ENCODE measurements at places on chromosomes 7 and 10. TPM values are rescaled to one million over a fixed set of nuclear protein-coding genes. Genes with fewer than 3 reads are reported as not detected.

Gene PIP
- total RNA-seq = not detected

DNA sequence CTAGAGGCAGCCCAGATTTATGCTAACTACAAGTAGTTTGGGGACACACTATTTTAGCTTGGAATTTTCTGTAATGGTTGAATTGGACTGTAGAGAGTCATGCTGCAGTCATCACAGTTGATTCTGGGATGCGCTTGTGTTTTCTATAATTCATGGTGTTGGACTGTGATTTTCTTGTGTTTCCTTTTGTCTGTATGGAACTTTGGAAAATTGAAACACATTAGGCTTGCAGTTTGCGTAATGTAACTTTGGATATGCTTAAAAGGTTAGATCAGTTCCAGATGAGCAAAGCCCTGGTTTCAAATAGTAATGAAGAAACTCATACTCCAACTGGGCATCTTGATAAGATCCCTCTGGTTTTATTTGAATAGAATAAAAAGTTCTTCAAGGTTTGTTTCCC, 502.2 kb downstream of the ARL4A start:
- no peaks in the 10 kb centered on the region for H3K36me3 ChIP-seq
- H3K4me1 ChIP-seq = peaks cover 3% of the 10 kb centered on the region
- H3K4me3 ChIP-seq = no peak overlapping the region
- no peak for DNase-seq
- no peak overlapping the region for H3K27ac ChIP-seq

DNA sequence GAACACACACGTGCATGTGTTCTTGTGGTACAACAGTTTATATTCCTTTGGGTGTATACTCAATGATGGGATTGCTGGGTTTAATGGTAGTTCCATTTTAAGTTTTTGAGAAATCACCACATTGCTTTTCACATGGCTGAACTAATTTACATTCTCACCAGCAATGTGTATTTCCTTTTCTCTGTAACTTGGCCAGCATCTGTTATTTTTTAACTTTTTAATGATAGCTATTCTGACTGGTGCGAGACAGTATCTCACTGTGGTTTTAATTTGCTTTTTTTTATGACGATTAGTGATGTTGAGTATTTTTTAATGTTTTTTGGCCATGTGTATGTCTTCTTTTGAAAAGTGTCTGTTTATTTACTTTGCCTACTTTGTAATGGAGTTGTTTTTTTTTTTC, 256.6 kb downstream of the ZWINT start:
- no peaks in the 10 kb centered on the region for H3K27me3 ChIP-seq
- H3K4me3 ChIP-seq = no peak overlapping the region
- H3K4me1 ChIP-seq = no peaks in the 10 kb centered on the region
- H3K36me3 ChIP-seq = no peaks in the 10 kb centered on the region
- no peak overlapping the region for H3K27ac ChIP-seq

Gene CAV2
- total RNA-seq = 49.2 TPM

DNA sequence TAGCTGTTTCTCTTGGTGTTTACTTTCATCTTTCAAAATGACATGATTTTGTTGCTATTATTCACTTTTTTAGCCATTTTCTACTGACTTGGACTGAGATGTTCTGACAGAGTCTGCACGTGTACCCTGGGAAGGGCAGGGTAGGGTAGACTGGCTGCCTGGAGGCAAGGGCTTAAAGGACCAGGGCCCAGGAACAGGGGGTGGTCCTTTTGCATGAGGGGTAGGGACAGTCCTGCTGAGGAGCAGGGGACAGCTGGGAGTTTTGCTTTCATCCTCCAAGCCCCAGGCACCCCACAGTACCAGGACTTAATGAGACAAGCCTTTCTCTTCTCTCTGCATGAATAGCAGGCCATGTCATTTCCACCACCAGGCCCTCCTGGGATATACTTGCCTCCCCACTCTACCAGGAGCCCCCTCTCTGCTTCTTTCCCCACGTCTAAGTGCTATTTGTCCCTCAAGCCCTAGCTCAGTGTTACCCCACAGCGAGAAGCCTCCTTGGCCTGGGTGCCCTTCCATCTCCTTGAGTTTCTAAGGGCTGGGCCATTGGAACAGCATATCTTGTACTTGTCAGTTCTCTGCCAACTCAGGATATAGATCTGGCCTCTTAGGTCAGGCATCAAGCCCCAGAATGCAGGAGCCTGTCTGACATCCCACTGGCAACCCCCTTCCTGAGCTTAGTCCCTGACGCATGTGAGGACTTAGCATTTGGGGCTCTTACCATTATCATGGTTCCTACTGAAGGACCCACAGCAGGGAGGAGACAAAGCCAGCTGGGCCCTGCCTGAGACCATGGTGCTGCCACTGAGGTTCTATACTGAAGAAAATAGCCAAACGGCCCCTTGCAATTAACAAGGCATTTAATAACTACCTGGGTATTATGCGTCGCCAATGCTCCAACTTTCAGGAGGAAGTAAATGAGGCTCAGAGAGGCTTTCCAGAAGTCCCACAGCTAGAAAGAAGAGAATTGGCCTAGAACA, 78.4 kb upstream of the UNC5B start:
- no peaks in the 10 kb centered on the region for H3K27me3 ChIP-seq
- H3K4me1 ChIP-seq = no peaks in the 10 kb centered on the region
- no peak for DNase-seq
- H3K4me3 ChIP-seq = no peak overlapping the region
- H3K27ac ChIP-seq = no peak overlapping the region

Gene SMKR1
- total RNA-seq = 0.88 TPM

Gene EGR2
- total RNA-seq = 11.5 TPM

Gene DPYSL4
- total RNA-seq = 2.8 TPM

- DNase-seq = no peak
- no peaks in the 10 kb centered on the region for H3K4me1 ChIP-seq
- no peak overlapping the region for H3K27ac ChIP-seq
- no peak overlapping the region for H3K4me3 ChIP-seq
- peaks cover 4% of the 10 kb centered on the region for H3K27me3 ChIP-seq
Measured at GRCh38 chr10:123564631-123565030, 101.5 kb upstream of the GPR26 start.

- no peaks in the 10 kb centered on the region for H3K4me1 ChIP-seq
- H3K27me3 ChIP-seq = no peaks in the 10 kb centered on the region
- DNase-seq = no peak
- no peak overlapping the region for H3K4me3 ChIP-seq
Measured at GRCh38 chr7:142863891-142864685, 9.2 kb downstream of the EPHB6 start.

GRCh38 chr10:60808036-60808435, 29.8 kb downstream of the CDK1 start:
- peak overlapping the region; percentile 63 for H3K27ac ChIP-seq
- H3K36me3 ChIP-seq = no peaks in the 10 kb centered on the region
- H3K4me1 ChIP-seq = peaks cover 14% of the 10 kb centered on the region
- peak; percentile 15 for DNase-seq

DNA sequence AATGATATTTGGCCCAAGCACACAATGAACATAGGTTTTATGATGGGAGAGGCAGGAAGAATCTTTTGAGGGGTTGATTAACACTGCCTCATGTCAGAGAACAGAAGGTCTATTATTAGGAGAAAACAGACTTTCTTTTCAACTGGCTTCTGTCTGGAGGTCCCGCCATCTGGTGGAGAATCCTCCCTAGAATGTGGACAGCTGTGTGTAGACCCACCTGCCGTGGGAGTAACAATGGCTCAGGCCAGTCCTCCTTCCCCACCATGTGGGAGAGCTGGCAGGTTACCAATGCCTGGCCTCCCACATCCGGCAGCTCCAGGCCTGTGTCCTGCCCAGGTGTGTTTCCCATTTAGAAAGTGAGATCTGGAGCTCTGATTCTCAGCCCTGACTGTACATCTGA, 70.4 kb upstream of the AOAH start:
- no peak overlapping the region for H3K4me3 ChIP-seq
- H3K36me3 ChIP-seq = no peaks in the 10 kb centered on the region
- H3K27ac ChIP-seq = peak overlapping the region; percentile 59

Gene GRB10
- total RNA-seq = 51.0 TPM

Gene RNF32
- total RNA-seq = 1.4 TPM

GRCh38 chr7:32502728-32503127, 7.4 kb downstream of the AVL9 start:
- no peaks in the 10 kb centered on the region for H3K27me3 ChIP-seq
- no peak overlapping the region for H3K4me3 ChIP-seq
- H3K4me1 ChIP-seq = peaks cover 6% of the 10 kb centered on the region
- no peak overlapping the region for H3K27ac ChIP-seq
- no peak for DNase-seq

DNA sequence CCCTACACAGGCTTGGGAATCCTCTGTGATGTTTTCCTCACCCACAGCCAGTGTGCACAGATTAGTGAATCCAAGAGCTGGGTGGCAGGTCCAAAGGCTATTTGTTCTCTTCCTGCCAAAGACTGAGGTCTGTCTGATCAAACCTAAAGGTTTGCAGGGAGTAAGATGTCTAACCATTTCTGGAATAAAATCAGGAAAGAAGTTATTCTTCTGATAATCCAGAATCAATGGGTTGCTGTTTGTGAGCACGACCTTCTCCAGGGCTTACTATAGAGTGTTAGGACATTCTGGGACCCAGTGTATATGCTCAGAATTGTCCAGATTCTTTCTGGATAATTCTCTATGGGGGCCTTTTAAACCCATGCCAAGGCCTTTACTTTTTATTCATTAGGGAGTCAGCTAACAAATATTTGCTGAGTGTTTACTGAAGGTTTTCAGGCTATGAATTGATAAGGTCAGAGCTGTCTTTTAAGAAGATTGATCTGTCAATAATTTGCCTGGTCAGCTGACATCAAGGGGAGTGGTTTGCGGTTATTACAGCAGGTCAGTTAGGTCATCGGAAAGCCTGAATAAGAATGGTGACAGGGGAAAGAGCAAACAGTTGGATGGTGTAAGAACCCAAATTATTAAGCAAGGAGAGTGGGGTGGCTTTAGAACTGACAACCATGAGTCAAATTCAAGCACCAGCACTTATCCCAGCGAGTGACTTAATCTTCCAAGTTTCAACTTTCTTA, 7.5 kb upstream of the TECTB start:
- H3K4me1 ChIP-seq = peaks cover 26% of the 10 kb centered on the region
- peak; percentile 32 for DNase-seq
- no peaks in the 10 kb centered on the region for H3K27me3 ChIP-seq

Gene C1QL3
- 0.52 TPM for total RNA-seq

Gene SH3PXD2A
- 10.6 TPM for total RNA-seq

- H3K36me3 ChIP-seq = no peaks in the 10 kb centered on the region
- peak overlapping the region; percentile 76 for H3K27ac ChIP-seq
- peaks cover 25% of the 10 kb centered on the region for H3K4me1 ChIP-seq
- H3K4me3 ChIP-seq = no peak overlapping the region
- no peaks in the 10 kb centered on the region for H3K27me3 ChIP-seq
Measured at GRCh38 chr7:35729061-35729783, 34.3 kb upstream of the HERPUD2 start.

GRCh38 chr7:90401989-90402388, 1.3 kb upstream of the CLDN12 start:
- no peaks in the 10 kb centered on the region for H3K4me1 ChIP-seq
- no peak overlapping the region for H3K4me3 ChIP-seq
- no peaks in the 10 kb centered on the region for H3K36me3 ChIP-seq
- DNase-seq = no peak
- no peak overlapping the region for H3K27ac ChIP-seq
- no peaks in the 10 kb centered on the region for H3K27me3 ChIP-seq

DNA sequence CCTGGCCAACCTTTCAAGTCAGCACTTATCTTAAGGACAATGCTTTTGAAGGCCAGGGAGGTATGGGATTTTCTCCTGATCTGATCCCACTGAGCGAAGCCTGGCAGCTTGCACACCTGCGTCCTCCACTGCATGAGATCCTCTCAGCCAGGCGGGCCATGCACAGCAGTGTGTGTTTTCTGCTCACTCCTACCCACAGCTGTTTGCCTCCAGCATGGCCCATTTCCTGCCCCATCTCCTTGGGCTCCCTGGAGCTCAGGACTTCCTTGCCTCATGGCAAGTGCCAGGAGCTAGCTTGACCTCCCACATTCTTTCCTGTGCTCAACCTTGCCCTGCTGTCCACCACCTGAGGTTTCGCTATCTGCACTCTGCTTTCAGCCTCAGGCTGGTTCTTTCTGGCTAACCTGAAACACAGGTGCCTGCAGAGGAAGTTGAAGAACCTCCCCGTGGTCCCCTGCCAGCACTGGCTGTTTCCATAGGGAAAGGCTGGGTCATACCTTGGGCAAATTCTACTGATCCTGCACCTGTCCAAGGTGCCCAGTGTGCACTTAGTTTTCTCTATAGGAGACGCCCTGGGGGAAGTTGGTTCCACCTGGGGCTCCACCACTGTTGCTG, 43.9 kb upstream of the EEPD1 start:
- no peak overlapping the region for H3K4me3 ChIP-seq
- no peak for DNase-seq
- no peaks in the 10 kb centered on the region for H3K4me1 ChIP-seq
- no peak overlapping the region for H3K27ac ChIP-seq
- H3K36me3 ChIP-seq = no peaks in the 10 kb centered on the region

DNA sequence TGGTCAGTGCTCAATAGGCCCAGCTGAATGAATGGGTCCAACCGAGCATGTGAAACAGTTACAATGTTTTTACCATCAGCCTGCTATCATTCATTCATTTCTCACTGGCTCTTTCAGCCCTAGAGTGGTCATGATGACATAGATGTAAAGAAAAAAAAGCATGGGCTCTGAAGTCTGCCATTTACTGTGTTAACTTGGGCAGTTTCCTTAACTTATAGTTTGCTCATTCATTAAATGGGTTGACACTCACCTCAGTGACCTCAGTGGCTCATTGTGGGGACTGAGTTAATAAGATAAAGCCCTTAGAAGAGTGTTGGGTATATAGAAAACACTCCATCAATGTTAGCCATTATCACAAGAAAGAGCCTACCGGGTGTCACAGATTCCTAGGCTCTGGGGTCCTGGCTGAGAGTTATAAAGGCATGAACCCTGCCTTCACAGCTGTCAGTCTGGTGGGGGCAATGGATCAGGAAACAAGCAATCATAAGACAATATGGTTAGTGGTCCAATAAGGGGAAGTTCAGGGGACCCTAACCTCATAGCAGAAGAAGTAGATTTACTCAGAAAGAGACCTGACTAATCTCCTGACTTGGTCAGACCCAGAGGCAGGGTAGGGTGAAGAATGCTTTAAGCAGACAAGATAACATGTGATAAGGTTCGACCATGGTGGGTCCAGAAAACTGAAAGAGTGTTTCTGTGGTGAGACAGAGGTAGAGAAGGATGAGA, 29.7 kb upstream of the GPAM start:
- DNase-seq = no peak
- H3K27me3 ChIP-seq = no peaks in the 10 kb centered on the region
- H3K27ac ChIP-seq = peak overlapping the region; percentile 23

Gene OR2A12
- 1.0 TPM for total RNA-seq

GRCh38 chr10:4337563-4337962, 488.4 kb upstream of the AKR1E2 start:
- no peaks in the 10 kb centered on the region for H3K4me1 ChIP-seq
- H3K27ac ChIP-seq = no peak overlapping the region
- no peak for DNase-seq
- no peak overlapping the region for H3K4me3 ChIP-seq
- H3K27me3 ChIP-seq = no peaks in the 10 kb centered on the region

GRCh38 chr7:153941061-153941460, 111.1 kb upstream of the DPP6 start:
- H3K27me3 ChIP-seq = no peaks in the 10 kb centered on the region
- DNase-seq = no peak
- no peaks in the 10 kb centered on the region for H3K36me3 ChIP-seq
- no peaks in the 10 kb centered on the region for H3K4me1 ChIP-seq
- no peak overlapping the region for H3K4me3 ChIP-seq
- no peak overlapping the region for H3K27ac ChIP-seq

Gene SRGN
- 0.68 TPM for total RNA-seq

Gene ZNF746
- total RNA-seq = 15.4 TPM

Gene ENTPD1
- total RNA-seq = 8.9 TPM

Gene NODAL
- total RNA-seq = not detected
